ENCODE measurements at places on chromosomes 12 and 14.

DNA sequence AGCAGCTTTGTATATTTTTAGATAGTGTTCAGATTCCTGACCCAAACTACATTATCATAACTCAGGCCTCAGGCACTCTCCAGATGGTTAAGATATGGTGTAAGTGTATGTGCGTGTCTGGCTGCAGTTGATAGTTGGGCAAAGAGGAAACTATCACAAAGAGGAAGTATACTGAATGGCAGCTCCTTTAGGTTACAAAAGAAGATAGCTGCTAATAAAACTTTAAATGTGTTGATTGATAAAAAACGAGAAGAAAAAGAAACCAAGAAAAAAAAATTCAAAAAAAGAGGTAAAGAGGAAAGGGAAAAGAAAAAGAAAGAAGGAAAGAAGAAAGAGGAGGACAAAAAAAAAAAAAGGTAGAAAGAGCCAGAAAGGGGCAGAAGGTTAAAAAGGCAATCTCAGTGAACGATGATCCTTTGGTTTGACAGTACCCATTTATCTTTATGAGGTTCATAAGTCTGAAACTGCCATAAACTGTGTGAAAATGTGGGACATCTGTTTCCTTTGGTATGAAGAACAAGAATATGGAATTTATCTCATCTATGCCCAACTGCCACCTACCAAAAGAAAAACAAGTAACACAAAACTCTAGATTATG is 42.2 kb downstream of the TAOK3 start:
- DNase-seq: no peak

GRCh38 chr14:102086972-102087761 is at the start of gene HSP90AA1:
Gene HSP90AA1, minus strand, starts transcription at chr14:102087044. Its CDS starts 666 bp downstream, at chr14:102086378.
- peak; percentile 83 for DNase-seq

- no peak for DNase-seq
These were observed 1.6 kb downstream of the TULP3 start for GRCh38 chr12:2892246-2892645.

GRCh38 chr12:69657376-69658137 is 41.5 kb downstream of the BEST3 start:
- peak; percentile 49 for DNase-seq

DNA sequence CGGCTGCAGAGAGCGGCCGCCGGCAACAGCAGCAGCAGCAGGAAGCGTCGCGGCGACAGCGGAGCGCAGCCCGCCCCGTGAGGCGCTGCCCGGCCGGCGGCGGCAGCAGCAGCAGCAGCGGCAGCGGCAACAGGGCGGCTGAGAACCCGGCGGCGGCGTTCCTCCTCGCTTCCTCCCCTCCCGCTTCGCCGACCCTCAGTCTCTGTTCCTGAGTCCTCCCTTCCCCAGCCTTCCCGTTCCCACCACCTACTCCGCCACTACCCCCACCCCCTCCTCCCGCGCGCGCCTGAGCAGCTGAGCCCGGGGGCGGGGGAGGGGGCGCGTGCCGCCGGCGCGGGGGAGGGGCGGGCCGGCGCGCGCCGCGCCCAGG is 310 bp downstream of the BICDL1 start:
- DNase-seq: no peak

DNA sequence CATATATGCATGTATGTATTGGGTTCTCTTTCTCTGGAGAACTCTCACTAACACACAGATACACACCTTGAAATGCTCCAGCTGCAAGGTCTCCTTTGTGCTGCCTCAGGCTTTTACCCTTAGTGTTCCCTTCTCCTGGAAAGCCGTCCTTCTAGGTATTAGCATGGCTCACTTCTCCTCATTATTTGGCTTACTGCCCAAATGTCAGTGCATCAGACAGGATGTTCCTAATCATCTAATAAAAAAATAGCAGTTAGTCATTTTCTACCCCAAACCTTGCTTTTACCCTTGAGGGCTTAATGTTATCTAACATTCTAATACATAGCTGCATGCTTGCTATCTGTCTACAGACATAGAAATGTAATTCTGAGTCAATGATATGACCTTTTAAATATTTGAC is 109.0 kb upstream of the SLC16A7 start:
- DNase-seq: no peak

- DNase-seq: no peak
These were observed 149.9 kb downstream of the CALM1 start for GRCh38 chr14:90546767-90547166.

GRCh38 chr14:79896009-79896408 is 315.3 kb downstream of the DIO2 start:
- DNase-seq: no peak

GRCh38 chr12:115898670-115899069 is 378.8 kb downstream of the MED13L start:
- DNase-seq: no peak

Measured in HepG2 (cell line).